ENCODE measurements at places on chromosomes 7 and 10.
A peak's percentile ranks its signal among the peaks of the same experiment; 100 is the strongest.

DNA sequence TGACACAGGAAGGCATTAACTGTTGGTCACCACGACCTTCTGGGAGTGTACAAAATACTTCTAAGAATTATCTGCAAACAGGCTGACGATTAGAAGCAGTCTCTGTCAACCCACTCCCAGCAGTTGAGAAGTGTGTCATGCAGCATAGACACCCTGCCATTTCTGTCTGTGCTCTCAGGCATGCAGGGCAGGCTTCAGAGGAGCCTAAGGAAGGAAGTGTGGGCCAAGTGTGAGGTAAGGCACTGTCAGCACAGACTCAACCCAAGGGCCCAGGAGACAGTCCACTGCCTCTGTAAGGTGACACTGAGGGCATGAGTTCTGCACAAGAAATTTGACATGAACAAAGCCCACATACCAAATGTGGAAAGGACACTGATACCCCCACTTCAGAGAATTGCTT is 109.0 kb upstream of the VIPR2 start:
- DNase-seq = no peak

DNA sequence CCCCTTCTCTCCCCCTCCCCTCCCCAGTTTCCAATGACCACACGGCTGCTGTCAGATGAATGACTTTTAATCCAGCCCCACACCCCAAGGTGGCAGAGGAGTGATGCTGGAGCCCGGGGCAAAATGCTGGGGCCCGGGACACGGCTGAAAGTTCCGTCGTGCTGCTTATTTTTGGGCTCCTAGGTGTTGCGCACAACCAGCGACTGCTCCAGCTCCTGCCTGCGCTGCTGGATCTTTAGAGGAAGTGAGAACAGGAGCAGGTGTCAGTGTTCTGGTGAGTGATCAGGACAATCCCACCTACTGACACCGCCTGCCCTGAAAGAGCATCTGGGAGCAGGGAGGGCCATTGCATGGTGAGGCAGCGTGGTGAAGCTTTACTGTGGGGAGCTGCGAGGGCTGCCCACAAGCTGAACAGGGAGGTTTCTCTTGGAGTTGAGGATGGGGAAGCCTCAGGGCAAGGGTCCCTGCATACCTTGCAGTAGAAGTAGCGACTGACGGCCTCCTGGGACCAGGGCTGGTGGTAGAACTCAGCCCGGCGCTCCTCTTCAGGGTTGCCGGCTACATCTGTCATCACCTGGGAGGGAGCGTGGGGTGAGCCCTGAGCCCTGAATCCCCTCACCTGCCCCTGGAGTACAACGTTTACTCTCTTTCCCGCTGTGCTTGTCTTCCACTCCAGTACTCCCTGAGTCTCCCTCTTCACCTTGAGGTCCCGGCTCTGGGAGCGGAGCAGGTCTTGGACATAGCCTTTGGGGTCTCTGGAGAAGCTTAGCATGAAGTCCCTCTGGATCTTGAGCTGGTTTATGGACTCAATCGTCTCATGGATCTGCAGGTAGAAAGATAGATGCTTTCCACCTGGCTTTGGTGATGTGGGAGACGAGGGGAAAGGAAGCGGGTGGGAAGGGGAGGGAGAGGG is 6.9 kb downstream of the CHPF2 start:
- no peak for DNase-seq

DNA sequence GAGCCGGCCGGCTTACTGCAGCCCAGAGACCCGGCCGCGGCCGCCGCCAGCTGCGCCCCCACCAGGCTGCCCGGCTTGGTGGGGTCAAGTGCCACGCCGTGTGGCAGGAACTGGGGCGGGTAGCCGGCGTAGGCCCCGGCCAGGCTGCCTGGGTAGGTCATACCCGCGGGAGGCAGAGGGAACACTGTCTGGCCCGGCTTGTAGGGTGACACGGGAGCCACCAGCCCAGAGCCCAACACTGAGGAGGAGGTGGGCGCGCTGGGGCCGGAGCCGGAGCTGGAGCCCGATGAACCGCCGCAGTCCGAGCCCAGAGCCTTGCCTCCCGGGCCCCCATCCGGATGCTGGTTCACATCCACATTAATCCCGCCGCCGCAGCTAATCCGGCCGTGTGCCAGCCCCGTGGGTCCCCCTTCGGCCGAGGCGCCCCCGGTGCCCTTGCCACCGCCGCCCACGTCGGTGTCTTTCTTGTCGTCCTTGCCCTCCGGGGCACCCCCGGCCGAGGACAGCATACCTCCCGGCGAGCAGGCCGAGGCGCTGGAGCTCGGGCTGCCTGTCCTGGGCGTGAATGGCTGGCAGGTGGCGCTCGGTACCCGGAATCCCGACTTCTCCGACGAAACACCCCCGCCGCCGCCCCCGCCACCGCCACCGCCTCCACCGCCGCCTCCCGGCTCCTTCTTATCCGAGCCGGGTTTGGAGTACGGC is 2.0 kb downstream of the ZNF503 start:
- peak; percentile 5 for DNase-seq

- DNase-seq = no peak
Observed at GRCh38 chr10:112991888-112992491, 41.9 kb downstream of the TCF7L2 start.

- no peak for DNase-seq
Observed at GRCh38 chr10:13739183-13739582, 152.4 kb downstream of the PRPF18 start.

All from DMS79 (cell line).